Glomerular endothelial cell (primary cell): ENCODE measurements at places on chromosomes 3 and 15.

GRCh38 chr15:89002281-89002761, 85.9 kb upstream of the ABHD2 start:
- no peak for DNase-seq

GRCh38 chr3:78742041-78742440, 1025.8 kb downstream of the ROBO1 start:
- DNase-seq: no peak

DNA sequence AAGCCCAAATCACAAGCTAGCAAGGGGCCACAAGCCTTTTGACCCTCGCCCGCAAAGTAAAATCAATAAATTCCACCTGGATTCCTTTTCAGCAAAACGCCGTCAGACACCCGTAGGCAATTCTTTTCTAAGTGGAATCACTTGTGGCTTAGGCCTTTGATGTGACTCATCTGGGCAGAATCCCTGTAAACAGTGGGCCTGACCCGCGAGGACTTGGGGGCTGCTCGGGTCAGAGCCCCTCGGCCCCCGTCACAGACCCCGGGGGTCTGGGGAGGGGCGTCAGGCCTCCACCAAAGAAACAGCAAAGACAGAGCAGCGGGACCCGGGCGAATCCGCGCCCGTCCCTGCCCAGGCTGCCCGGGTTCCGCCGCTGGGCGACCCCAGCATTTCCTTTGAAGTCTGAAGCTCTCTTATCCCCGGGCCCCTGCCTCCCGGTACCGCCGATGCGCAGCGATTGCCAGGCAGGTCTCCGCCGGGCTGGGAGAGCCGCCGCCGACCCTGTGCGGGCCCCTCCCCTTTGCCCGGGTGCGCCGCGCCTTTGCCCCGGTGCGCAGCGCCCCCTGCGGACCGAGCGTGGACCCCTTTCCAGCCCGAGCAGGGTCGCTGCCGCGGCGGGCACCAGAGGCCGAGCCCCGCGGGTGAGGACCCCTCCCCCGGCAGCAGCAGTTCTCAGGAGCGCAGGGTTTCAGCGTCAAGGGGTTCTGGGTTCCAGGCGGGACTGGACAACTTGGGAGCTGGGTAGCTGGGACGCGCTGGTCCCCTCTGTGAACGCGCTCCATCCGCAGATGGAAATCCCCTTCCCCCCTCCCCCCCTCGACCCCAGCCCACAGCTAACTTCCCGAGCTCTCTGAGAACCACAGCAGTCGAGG, 178.3 kb downstream of the UACA start:
- DNase-seq: no peak

GRCh38 chr3:174102866-174103265, 705.3 kb downstream of the NLGN1 start:
- DNase-seq: no peak

- no peak for DNase-seq
Observed at GRCh38 chr3:66565301-66565700, 64.5 kb upstream of the LRIG1 start.

DNA sequence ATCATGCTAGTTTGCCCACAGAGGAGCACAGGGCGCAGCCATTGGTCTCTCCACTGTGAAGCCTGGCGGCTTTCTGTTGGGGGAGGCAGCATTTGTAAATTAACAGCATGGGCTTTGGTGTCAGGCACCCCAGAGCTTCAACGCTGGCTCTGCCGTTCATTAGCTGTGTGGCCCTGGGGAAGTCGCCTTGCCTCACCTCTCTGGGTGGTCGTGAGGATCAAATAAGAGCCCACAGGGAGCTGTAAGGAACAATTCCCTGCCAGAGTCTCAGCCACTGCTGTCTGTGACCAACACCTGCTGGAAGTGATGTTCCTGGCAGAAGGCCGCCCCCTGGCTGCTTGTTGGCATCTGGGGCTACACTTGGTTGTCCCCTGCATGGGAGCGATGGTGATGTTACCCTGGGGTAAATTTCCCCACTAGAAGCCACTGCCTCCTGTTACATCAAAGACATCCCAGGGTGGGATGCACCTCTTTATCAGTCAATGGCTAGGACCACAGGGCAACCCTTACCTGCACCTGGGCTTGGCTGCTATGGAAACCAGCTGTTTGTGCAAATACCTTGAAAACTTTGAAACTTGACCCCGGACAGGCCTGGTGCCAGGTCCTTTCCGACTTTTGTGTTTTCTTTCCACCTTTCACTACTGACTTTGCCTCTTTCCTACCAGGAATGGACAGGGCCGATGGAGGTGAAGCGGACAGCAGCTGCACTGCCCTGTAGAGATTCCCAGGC, 36.9 kb downstream of the DNASE1L3 start:
- no peak for DNase-seq

- DNase-seq: no peak
Observed at GRCh38 chr3:22007368-22007767, 256.4 kb upstream of the ZNF385D start.

GRCh38 chr15:33309602-33310276, 1.0 kb upstream of the RYR3 start:
- no peak for DNase-seq

GRCh38 chr3:192367616-192368015, 359.7 kb downstream of the FGF12 start:
- no peak for DNase-seq

- DNase-seq: peak; percentile 20
Observed at GRCh38 chr3:155995525-155996370, 124.6 kb upstream of the KCNAB1 start.

DNA sequence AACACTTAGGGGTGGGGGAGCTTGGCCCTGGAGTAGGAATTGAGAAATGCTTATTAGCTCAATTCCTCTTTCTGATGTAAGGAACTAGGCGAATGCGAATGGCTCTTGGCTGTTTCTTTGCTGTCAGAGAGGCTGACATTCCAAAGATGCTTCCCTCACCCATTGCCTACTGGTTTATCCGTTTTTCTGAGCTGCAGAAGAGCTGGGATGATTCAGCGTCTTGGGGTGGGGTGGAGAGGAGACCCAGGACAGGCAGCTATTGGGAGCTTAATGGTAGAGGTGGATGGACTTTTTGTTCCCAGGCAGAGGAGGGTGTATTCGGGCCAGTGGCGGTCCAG, 9.8 kb downstream of the PLEKHO2 start:
- DNase-seq: no peak

- no peak for DNase-seq
Observed at GRCh38 chr3:148999806-149000205, 8.5 kb downstream of the GYG1 start.

DNA sequence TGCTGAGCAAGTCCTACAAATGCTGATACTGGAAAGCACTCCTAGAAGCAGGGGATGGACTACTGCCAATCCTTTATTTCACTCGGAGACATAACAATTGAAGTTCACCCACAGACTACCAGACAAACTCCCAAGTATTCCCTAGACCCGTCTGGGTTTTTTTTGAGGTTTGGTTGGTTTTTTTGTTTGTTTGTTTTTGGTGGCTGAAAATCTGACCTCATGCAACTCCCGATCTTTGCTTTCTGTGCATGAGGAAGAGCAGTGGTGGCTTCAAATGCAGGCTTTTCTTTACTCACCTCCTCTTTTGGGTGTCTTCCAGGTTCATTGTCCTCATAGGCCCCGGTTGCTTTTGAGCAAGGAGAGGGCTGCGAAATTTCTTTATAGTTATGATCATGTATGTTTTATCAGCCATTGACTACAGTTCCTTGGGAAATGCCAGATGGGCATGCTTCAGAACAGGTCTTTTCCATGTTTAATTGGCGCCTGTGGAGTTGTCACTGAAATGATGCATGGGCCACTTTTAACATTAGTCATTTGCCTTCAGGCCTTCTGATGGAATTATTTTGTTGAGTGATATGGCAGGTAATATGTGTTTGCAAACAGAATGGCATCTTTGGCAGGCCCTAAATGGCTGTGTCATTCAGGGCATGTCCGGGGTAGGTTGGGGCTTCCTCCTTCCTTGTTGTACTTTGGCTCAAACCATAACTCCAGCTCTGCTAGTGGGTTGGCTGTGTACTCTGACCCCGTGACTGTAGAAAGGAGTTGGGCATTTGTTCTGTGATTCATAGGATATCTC, 81.3 kb upstream of the ZBED2 start:
- DNase-seq: no peak

DNA sequence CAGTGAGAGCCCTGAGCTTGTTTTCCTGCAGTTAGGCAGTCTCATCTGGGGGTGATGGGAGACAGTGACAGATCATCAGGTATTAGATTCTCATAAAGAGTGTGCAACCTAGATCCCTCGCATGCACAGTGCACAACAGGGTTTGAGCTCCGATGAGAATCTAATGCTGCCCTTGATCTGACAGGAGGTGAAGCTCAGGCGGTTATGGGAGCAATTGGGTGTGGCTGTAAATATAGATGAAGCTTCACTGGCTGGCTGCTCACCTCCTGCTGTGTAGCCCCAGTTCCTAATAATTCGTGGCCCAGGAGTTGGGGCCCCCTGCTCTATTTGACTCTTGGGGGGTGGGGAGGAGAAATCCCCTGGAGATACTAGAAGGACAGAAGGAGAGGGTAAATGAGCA, 309.4 kb upstream of the STT3B start:
- no peak for DNase-seq

GRCh38 chr3:99774467-99774866, 43.2 kb upstream of the CMSS1 start:
- no peak for DNase-seq

DNA sequence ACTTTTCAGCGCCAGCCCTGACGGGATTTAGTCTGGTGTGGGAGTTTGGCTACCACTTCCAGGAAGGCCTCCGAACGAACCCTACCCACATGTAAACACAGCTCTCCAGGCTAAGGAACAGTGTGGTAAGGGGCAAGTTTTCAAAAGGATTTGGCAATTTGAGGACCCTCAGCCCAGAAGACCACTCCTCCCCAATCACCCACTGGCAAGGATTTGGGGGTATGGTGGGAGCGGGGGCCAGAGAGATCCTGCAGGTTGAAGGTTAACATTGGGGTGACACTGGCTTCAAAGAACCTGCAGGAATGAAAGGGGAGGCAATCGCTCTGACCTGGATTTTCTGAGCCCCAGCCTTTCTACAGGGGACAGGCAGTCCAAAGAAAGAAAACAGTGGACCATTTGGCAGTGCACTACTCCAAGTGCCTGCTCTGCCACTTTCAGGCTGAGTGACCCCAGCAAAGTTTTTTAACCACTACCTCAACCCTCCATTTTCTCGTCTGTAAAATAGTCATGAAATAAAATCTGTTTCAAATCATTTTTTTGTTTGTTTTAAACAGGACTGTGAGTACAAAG, 34.5 kb downstream of the ZIC4 start:
- no peak for DNase-seq

DNA sequence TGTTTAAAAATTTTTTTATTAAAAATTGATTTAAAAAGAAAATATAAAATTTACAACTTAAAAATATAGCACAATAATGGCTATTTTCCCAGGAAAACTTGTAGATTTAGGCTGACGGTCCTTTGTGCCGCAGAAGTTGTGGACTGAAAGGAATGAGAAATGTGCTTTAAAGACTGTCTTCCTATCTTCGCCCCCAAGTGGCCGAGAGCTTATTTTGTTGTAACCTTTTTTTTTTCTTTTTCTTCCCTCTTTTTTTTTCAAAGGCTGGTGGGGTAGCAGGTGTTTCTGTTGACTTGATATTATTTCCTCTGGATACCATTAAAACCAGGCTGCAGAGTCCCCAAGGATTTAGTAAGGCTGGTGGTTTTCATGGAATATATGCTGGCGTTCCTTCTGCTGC, 15.5 kb downstream of the SLC25A26 start:
- no peak for DNase-seq

- no peak for DNase-seq
Observed at GRCh38 chr3:127855246-127855645, 32.9 kb upstream of the MGLL start.

- DNase-seq: no peak
Observed at GRCh38 chr3:90016555-90016954, 909.1 kb downstream of the EPHA3 start.
